ENCODE measurements at places on chromosomes 12 and 14.
A peak's percentile ranks its signal among the peaks of the same experiment; 100 is the strongest.

- DNase-seq: no peak
Observed at GRCh38 chr14:75866970-75867369, 114.8 kb downstream of the TGFB3 start.

DNA sequence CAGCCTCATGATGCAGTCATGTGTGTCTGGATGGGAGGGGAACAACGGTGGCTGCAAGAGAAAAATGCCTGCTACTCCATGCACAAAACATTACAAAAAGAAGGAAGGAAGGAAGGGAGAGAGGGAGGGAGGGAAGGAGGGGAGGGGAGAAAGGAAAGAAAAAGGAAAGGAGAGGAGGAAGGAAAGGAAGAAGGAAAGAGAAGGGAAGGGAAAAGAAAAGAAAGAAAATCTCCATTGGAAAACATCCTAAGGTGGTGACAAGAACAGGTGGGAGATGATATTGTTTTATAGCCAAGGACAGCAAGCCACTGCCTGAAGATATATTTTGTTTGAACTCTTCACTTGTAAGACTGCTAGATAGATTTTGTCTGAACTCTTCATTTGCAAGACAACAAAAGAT, 171.8 kb upstream of the EGLN3 start:
- no peak for DNase-seq

DNA sequence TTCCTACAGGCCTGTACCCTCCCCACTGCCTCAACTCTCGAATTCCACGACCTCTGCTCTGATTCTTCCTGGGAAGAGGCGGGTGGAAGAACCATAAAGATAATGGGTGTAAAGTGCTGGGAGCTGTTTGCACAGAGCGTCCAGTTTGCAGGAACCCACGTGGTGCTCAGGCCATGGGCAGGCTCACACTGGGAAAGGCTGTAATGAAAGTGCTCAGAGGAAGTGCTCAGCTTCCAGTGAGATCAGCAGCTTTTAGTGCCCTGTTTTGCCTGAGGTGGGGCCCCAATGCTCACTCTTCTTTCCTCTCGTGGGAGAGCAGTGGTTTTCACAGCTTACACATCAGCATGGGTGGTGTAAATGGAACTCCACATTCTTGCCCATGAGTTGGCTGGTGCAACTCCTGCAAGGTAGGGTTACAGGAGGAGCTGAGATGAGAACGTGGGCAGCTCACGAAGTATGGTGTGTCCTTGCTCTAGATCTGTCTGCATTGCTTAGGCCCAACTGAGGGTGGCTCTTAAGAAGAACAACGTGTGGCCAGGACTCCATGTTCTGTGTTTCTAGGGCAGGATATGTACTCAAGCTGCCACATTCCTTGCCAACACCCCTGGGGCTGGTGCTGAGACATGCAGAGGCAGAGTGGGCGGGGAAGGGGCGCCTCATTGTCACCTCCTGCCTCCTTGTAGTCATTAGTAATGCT, 2.9 kb downstream of the TMEM63C start:
- DNase-seq: no peak

- DNase-seq: no peak
Observed at GRCh38 chr14:99840774-99841305, 47.6 kb downstream of the EML1 start.

DNA sequence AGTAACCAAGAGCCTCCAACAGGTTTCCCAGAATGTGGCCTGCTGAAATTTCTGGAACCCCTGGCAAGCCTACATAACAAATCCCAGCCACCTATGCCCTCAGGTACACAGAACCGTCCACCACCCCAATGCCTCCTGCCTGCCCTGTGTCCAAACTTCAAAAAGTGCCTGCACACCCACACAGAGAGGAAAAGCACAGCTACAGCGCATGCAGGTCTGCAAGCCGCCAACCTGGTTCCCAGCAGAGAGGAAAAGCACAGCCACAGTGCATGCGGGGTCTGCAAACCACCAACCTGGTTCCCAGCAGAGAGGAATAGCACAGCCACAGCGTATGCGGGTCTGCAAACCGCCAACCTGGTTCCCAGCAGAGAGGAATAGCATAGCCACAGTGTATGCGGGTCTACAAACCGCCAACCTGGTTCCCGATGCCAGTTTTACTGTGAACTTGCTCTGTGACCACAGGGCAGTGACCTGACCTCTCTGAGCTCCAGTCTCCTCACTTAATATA, 113.5 kb downstream of the SCARB1 start:
- DNase-seq: no peak

GRCh38 chr12:116403546-116403945, 126.1 kb upstream of the MED13L start:
- no peak for DNase-seq

- peak; percentile 11 for DNase-seq
Observed at GRCh38 chr12:10191865-10192264, 13.0 kb downstream of the TMEM52B start.

- no peak for DNase-seq
Observed at GRCh38 chr14:99158150-99158549, 113.8 kb downstream of the BCL11B start.

DNA sequence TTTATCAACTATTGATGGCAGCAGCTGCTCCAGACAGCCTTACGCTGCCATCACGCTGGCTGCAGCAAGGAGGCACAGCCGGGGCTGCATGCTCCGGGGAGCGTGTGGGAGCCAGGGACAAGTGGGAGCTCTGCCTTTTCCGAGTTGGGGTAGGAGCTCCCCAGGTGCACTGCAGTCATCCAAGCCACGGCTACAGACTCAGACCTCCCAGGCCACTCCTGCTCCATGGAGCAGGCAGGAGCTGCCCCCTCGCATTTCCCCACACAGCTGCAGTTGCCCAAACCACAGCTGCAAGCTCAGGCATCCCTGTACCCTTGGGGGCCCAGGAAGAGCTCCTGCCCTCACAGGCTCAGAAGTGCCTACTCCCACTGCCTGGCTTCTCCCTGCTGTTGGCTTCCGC, 184.7 kb downstream of the CPNE8 start:
- DNase-seq: no peak

- no peak for DNase-seq
Observed at GRCh38 chr12:131693149-131693548, 17.7 kb upstream of the SFSWAP start.

GRCh38 chr14:104930526-104931303, 6.0 kb downstream of the PLD4 start:
- no peak for DNase-seq

GRCh38 chr12:1206118-1206734, 215.2 kb downstream of the ERC1 start:
- DNase-seq: no peak

GRCh38 chr14:27546111-27546510, 948.3 kb upstream of the NOVA1 start:
- no peak for DNase-seq

DNA sequence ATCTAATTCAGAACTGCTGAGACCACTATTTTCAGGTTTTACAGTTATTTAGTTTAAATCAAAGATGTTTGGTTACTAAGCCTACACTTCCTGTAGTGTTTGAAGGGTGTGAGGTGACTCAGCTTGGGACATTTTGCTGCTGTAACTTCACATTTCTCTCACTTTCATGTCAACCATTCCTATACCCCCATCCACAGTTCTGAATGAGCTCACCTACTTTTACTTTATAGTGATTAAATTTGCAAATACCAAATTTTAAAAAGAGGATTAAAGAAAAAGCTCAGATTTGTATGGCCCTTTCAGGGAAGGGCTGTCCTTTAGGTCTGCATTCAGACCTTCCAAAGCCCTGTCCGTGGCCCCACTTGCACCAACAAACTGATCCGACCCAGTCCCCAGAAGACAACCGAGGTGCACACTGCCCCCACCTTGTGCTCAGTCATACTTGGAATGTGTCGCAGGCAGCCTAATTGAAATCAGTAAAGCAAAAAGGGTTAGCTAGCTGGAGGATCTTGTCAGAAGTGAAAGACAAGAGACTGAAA, 174.4 kb downstream of the MON2 start:
- DNase-seq: peak; percentile 36

DNA sequence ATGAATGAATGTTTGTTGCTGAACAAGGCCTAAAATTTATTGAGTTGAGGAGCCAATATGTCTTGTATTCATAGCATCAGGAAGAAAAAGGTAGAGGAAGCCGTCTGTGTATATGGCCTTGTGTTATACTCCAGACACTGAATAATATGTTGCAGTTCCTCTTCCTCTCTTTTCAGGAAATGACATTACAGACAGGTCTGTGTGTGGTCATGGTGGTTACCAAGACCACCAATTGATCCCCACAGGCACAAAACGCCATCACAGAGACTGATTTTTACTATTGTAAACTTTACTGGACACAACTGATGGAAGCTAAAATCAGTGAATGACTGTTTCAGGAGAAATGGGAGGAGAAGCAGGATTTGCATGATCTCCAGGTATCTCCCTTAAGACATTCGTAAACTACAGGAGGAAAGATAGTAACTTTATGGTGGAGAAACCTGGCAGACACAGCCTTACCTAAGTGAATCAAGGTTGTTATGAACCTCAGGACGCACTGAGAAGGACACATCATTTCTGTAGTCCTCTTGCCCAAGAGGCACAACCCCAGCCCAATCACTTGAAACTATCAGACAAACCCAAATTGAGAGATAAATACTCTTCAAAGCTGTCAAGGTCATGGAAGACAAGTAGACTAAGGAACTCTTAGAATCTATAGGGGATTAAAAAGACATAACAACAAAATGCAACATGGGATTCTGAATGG, 334.1 kb upstream of the RGS6 start:
- no peak for DNase-seq

- DNase-seq: no peak
Observed at GRCh38 chr12:105032703-105033357, 46.7 kb downstream of the NOPCHAP1 start.

- peak; percentile 1 for DNase-seq
Observed at GRCh38 chr12:19620222-19620621, 180.9 kb downstream of the AEBP2 start.

- DNase-seq: no peak
Observed at GRCh38 chr14:89493406-89493805, 76.4 kb upstream of the FOXN3 start.

DNA sequence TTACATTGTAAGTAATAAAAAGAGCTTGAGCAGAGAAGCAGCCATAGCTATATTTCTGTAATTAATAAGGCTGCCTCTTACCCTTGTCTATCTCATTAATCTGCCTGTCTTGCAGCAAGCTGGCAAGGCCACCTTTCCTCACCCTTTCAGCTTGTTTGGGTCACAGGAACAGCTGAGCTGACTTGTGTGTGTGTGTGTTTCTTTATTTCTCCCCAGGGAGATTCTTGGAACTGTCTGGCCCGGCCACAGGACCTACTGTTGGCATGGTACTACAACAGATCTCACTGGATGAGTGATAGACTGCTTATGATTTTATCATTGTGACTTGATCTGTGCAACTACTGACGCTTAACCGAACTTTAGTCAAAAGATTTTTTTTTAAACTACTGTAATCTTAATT, 213.7 kb downstream of the SLC2A13 start:
- DNase-seq: no peak

DNA sequence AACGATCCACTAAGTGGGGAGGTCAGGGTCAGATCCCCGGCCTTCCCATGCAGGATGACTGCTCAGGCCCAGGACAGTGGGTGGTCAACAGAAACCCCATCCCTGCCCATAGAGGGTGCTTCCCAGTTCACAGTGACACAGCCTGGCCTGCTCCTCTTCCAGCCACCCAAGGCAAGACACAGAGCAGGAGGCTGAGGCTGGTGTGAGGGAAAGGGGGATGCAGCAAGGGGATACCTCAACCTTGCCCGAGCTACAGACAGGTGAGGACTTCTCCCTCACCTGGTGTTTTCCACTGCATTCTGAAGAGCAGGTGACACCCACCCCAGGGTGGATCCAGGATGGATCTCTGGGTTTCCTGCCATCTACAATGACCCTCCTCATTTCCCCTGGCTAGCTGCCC, 106.7 kb downstream of the KIF26A start:
- no peak for DNase-seq

DNA sequence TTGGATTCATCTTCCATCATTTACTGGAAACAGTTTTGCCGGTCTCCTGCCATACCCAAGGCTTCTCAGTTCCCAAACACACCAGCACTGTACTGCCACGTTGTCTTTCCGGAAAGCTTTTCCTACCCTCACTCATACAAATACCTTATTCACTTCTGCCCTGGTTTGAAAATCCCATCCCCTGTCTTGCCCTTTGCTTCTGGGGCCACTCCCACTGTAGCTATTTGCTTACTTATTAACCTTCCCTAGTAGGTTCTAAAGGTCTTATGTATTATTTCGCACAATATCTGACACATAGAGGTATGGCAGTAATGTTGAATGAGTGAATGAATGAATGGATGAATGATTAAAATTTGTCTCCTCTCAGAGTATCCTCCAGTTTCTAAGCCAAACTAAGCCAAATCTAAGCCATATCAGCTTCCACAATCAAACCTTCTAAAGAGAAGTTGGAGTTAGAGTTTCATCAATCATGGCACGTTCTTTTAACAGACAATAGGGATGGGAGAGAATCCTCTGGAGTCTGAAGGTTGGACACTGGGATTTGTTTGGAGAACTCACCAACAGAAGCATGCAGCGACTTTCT, 18.6 kb downstream of the TSPAN8 start:
- DNase-seq: no peak

GRCh38 chr14:93207468-93208308, 632 bp downstream of the UBR7 start:
- DNase-seq: peak; percentile 89

- no peak for DNase-seq
Observed at GRCh38 chr14:105844047-105844630, 317.8 kb downstream of the TMEM121 start.

GRCh38 chr12:89461649-89462612, 62.7 kb downstream of the GALNT4 start:
- DNase-seq: peak; percentile 88

DNA sequence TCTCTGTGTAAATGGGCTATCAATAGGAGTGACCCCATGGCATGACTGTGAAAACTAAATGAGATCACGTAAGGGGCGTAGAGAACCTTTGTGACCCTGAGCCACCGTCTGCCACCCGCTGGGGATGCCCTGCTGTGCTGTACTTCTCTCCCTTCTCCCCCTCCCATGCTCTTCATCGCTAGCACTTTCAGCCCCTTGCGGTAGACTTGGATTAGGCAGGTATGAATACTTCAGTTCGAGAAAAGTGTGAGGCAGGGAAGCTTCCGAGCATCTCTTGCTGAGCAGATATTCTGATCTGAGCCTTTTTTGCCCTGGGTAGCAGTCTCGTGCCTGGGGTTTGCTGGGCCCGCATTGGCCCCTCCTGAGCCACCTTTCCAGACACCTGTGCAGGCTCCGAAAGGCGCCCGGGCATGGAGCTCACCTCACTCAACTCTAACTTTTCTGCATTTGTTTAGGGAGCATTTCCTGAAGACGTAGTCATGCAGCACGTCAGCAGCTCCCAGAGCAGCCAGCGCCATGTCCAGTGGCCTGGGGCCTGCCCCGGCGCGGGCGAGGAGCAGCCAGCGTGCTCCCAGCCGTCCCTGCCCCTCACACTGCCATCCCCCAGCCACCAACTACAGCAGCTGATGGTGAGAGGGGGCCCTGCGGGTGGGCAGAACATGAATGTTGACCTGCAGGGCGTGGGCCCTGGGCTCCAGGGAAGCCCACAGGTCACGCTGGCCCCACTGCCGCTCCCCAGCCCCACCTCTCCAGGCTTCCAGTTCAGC, 40.4 kb downstream of the DDX51 start:
- no peak for DNase-seq

GRCh38 chr12:124705545-124706138, 138.2 kb upstream of the NCOR2 start:
- DNase-seq: no peak

Measured in RKO (cell line).